Stomach (tissue), 19 donors: ENCODE measurements at places on chromosomes 6 and 20. TPM values are rescaled to one million over a fixed set of nuclear protein-coding genes. Genes with fewer than 3 reads are reported as not detected.

- no peak for DNase-seq
Measured at GRCh38 chr6:131838051-131838450, 30.2 kb downstream of the ENPP1 start.

GRCh38 chr20:23139524-23139923 is 53.4 kb upstream of the CD93 start:
- no peak for DNase-seq

DNA sequence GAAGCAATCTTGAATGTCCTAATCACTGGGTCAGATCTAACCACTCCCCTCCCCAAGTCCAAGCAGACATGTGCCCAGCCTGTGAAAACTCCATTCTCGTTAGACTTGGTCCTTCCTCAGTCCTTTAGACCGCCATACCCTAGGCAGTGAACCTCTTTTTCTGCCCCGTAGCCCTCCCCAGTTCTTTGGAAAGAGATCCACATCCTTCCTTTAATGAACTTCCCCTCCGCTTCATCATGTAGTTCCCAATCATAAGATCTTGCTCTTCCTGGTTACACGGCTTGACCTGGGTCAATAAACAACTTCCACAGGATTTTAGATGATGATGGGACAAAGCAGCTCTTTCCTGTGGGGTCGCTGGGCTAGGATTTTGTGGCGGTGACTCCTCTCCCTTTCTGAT is 9.6 kb downstream of the AHCY start:
- DNase-seq, result no peak

HCRTR2 gene
- not detected for total RNA-seq

OARD1 gene
- 6.1 TPM for total RNA-seq

DNA sequence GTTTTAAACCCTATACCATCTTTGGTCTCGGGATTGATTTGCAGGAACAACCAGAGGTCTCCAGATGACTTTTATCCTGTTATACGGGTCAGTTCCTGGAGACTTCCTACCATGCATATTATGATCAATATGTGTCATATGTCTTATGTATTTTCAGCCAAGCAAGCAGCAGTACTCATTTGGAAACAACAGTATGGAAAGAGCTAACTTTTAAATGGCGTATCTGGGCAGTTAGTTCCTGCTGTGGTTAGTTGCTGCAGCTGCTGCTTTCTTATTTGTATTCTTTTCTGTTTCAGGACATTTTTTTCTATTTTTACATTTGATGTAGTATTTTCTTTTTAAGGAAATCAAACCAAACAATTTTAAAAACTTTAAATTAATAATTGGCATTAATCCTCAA is 207.5 kb downstream of the MANEA start:
- no peak for DNase-seq

VSTM2L gene
- not detected for total RNA-seq

GRCh38 chr6:18269253-18269652 is 4.9 kb upstream of the DEK start:
- no peak for DNase-seq

CDH4 gene
- total RNA-seq, result under 0.01 TPM

GRCh38 chr6:53029257-53029656 is 34.2 kb upstream of the GSTA4 start:
- DNase-seq, result no peak
